Breast epithelium (tissue), 4 donors: ENCODE measurements at places on chromosomes 3 and 15.

DNA sequence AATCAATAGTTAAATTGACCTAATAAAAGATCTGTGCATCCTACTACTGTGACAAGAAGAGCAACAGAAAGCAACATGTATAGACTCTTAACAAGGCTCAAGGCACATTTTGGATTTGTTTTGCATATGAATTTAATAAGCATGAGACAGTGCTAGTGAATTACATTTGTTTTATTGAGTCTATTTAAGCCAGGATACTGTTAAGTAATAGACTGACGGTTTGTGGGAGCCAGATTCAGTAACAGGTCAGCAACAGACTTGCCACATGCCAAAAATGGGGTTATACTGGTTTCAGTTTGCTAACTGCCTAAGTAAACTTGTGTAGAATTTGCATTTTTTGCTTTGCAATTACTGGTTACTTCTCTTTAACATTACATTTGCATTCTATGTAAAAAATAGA is 54.0 kb downstream of the MBNL1 start:
- no peak overlapping the region for H3K4me3 ChIP-seq
- no peak for DNase-seq
- no peaks in the 10 kb centered on the region for H3K36me3 ChIP-seq

DNA sequence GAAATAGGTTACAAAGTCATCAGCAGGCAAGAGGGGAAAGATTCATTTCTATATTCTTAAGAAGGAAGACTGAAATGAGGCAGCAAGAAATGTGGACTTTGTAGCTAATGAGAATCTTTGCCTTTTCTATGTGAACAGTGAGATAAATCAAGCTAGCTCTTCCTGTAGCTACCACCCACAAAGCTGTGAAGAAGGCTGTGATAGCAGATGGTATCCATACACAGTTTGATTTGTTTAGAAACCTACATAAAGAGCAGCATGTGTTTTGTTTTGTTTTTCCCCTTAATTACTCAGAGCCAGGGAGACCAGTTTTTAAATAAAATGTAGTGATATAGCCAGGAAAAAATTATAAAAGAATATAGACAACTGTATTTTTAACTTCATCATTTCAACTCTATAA is 45.5 kb downstream of the TEX9 start:
- no peaks in the 10 kb centered on the region for H3K27me3 ChIP-seq
- no peaks in the 10 kb centered on the region for H3K4me1 ChIP-seq
- no peak overlapping the region for H3K4me3 ChIP-seq

- H3K4me3 ChIP-seq = no peak overlapping the region
- H3K27ac ChIP-seq = no peak overlapping the region
Measured at GRCh38 chr3:73461547-73461946, 163.2 kb downstream of the PDZRN3 start.

DNA sequence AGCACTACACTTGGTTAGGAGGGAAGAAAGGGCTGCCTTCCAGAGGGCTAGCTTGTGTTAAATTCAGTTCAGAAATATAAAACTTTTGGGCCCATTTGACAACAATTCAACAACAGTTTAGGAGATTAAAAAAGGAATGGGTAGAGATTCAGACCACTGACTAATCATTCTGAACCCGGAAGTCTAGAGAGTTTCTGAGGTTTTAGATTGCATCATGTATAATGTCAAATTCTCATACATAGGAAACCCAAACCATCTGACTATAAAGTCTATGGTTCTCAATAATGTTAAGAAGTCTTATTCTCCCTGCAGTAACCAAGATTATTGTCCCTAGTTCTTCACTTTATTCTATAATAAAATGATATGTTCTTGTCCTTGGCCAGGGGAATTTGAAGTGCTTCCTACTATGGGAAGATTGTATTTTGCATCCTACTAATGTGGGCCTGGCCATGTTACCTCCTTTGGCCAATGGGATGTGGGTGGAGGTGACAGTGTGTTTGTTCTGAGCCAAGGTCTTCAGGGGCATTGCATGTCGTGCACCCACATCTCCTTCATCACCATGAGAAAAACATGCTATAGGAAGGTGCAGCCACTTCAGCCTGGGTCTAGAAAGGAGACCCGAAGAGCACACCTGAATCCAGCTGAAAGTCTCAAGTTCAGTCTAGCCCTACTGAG is 66.4 kb upstream of the CCNL1 start:
- DNase-seq = no peak
- H3K4me1 ChIP-seq = no peaks in the 10 kb centered on the region
- no peaks in the 10 kb centered on the region for H3K36me3 ChIP-seq
- no peak overlapping the region for H3K4me3 ChIP-seq
- H3K27me3 ChIP-seq = no peaks in the 10 kb centered on the region

- no peak for DNase-seq
- no peak overlapping the region for H3K4me3 ChIP-seq
- H3K36me3 ChIP-seq = no peaks in the 10 kb centered on the region
- no peak overlapping the region for H3K27ac ChIP-seq
Measured at GRCh38 chr3:27312044-27312668, 57.0 kb downstream of the NEK10 start.

- no peak for DNase-seq
- H3K36me3 ChIP-seq = no peaks in the 10 kb centered on the region
Measured at GRCh38 chr3:47261301-47261700, 21.3 kb downstream of the KIF9 start.

- no peaks in the 10 kb centered on the region for H3K4me1 ChIP-seq
- no peak for DNase-seq
- H3K27me3 ChIP-seq = no peaks in the 10 kb centered on the region
- peaks cover 6% of the 10 kb centered on the region for H3K36me3 ChIP-seq
Measured at GRCh38 chr15:78171864-78172472, 22.8 kb downstream of the IDH3A start.

- H3K4me3 ChIP-seq = no peak overlapping the region
- H3K36me3 ChIP-seq = no peaks in the 10 kb centered on the region
- H3K27me3 ChIP-seq = no peaks in the 10 kb centered on the region
- DNase-seq = no peak
Measured at GRCh38 chr3:144482876-144483275, 511.3 kb downstream of the DIPK2A start.

DNA sequence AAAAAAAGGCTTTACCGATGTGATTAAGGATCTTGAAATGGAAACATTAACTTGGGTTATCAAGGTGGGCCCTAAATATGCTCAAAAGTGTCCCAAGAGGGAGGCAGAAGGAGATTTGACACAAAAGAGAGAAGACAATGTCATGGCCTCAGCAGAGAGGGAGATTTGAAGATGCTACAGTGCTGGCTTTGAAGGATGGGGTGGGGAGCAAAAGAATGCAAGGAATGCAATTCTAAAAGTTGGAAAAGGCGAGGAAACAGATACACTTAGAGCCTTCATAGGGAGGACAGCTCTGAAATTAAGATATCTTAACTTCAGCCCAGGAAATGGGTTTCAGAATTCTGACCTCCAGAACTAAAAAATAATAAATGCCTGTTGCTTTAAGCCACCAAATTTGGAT is 314.5 kb upstream of the CCDC54 start:
- no peaks in the 10 kb centered on the region for H3K27me3 ChIP-seq
- H3K36me3 ChIP-seq = no peaks in the 10 kb centered on the region
- no peak overlapping the region for H3K27ac ChIP-seq
- no peaks in the 10 kb centered on the region for H3K4me1 ChIP-seq
- H3K4me3 ChIP-seq = no peak overlapping the region
- no peak for DNase-seq

DNA sequence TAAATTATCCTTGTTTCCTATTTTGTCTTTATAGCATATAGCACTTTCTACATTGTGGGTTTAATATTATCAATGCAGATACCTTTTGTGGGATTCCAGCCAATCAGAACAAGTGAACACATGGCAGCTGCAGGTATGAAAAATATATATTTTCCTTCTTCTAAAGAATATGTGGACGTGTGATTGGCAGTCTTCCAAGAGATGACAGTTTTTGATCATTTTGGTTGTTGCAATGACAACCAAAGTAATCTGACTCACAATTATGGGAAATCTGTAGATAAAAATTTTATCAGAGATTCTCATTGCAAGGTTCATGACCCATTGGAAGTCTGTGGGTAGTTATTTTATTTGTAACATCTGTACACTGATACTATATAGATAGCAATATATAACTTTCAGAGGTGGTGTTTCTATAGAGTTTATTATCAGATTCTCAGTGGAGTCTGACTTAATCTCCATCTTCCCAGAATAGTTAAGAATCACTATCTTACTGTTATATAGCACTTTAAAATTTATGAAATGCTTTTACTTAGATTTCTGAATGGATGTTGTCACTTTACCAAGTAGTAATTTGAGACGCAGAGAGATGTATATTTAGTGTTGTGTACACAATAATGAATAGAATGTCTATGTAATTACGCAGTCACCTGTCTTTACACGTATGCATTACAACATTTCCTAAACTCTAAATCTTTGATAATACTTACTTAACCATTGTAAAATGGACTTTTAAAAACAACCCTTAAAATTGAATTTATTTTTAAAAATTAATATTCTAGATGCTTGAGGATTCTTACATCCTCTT is 82.5 kb downstream of the STT3B start:
- no peaks in the 10 kb centered on the region for H3K27me3 ChIP-seq
- H3K27ac ChIP-seq = no peak overlapping the region
- peaks cover 5% of the 10 kb centered on the region for H3K36me3 ChIP-seq
- H3K4me1 ChIP-seq = no peaks in the 10 kb centered on the region
- DNase-seq = no peak
- H3K4me3 ChIP-seq = no peak overlapping the region

DNA sequence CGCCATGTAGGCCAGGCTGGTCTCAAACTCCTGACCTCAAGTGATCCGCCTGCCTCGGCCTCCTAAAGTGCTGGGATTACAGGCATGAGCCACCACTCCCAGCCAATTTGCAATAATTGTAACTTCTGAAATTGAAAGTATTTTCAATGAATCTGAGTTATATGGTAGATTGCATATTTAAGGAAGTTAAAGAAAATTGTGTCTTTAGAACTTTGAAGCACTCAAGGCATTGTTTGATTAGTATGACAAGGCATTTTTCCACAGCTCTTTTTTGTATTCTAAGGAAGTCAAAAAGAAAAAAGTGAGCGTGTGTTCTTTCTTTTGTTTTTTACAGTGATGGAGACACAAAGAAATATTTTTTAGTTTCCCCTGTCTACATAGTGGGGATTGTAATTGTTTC is 15.7 kb upstream of the RPLP1 start:
- no peaks in the 10 kb centered on the region for H3K27me3 ChIP-seq
- no peaks in the 10 kb centered on the region for H3K4me1 ChIP-seq
- DNase-seq = no peak
- no peaks in the 10 kb centered on the region for H3K36me3 ChIP-seq
- no peak overlapping the region for H3K4me3 ChIP-seq
